Suppressor macrophage treated with lipopolysaccharide for 1 hour (primary cell): ENCODE measurements at places on chromosomes 11 and 22.

- peak; percentile 94 for DNase-seq
These were observed 2.0 kb upstream of the TCIRG1 start for GRCh38 chr11:68036717-68037239.

GRCh38 chr11:36234825-36235224, 54.4 kb downstream of the COMMD9 start:
- DNase-seq, result no peak

DNA sequence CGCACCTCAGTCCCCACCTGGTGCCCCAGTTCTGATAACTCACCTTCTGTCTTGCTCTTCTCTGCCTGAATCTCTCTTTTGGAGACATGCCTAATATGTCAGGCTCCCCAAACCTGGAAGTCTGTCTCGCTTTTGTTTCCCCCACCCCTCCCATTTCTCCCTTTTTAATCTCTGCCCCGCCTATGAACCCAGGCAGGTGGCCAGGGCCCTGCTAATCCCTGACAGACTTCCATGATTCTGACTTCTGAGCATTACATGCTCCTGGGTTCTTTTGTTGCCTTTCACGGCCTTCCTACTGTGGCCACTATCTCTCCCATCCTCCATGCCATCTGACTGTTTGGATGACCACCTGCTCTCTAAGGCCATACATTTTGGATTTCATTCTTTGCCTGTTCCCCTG, 1120.9 kb upstream of the CCDC90B start:
- no peak for DNase-seq

DNA sequence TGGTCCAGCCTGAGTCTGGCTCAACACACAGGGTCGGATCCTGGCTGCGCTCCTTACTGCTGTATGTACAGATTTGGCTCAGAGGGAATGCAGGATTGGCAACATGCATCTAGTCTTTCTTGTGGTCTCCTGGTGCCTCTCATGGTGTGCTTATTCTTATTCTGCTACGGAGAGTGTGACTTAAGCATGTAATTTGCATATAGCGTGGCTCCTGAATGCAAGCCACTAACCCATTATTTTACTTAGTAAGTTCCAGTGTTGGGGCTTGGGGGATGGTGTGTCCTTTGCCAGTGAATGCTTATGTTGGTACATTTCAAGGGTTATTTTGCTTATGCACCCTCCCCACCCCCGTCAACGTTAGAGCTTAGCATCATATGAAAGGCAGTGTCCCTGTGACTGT, 51.2 kb downstream of the PTPRJ start:
- DNase-seq, result no peak

GRCh38 chr22:32333141-32333768, 24.4 kb upstream of the RFPL3 start:
- no peak for DNase-seq

DNA sequence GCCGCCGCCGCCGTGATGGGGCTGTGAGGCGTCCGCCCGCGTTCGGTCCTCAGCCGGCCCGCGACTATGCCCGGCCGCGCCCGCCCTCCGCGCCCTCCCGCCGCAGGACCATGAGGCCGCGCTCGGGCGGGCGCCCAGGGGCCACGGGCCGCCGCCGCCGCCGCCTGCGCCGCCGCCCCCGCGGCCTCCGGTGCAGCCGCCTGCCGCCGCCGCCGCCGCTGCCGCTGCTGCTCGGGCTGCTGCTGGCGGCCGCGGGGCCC, 215 bp downstream of the ZNRF3 start:
- no peak for DNase-seq
